ENCODE measurements at places on chromosomes 7 and 10. TPM values are rescaled to one million over a fixed set of nuclear protein-coding genes. Genes with fewer than 3 reads are reported as not detected.

DNA sequence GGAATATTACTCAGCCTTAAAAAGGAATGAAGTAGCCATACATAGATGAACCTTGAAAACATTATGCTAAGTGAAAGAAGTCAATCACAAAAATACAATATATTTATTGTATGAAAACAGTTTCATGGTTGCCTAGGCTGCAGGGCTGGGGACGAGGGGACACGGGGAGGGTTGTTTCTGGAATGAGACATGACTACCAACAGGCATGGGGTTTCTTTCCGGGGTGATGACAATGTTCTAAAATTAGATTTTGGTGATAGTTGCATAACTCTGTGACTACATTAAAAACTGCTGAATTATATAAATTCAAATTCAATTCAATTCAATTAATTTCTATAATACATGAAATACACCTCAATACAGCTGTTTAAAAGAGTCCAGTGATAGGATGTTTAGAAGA lies 88.0 kb downstream of the ARHGAP22 start:
- DNase-seq, result no peak

DNA sequence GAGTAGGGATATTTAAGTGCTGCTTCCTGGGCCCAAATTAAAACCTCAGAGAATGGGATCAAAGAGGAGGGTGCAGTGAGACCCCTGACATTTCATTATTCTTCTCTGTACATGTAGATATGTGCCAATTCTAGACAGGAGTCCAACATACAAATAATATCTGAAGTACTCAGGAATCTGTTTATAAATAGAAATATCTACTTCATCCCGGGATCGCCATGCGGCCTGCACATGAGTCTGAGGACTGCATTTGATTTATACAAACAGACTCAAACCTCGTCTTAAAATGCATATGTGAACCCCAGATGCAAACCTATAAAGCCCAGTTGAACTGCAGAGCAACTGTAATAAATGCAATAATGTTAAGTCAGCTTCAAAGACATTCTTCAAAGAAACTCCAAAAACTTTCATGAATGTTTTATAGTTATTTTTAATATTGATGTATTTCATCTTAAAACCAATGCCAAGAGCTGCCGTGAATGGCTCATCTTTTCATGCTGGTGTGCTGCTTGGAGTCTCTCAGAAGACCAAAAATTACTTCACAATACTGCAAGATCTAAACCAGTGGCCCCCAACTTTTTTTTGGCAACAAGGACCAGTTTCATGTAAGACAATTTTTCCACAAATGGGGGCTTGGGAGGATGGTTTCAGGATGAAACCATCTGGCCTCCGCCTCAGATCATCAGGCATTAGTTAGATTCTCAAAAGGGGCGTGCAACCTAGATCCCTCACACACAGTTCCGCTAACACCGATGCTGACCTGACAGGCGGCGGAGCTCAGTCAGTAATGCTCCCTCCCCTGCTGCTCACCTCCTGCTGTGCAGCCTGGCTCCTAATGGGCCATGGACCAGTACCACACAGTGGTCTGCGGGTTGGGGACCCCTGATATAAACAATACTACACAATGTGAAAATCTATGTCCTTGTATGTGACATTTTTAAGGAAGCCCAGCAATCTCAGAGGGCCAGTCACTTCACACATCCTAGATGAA lies 166.9 kb downstream of the PARD3 start:
- DNase-seq, result no peak

The PTPN20 gene
- 1.3 TPM for polyA plus RNA-seq

- DNase-seq, result no peak
These were observed 230.6 kb upstream of the CHRM2 start for GRCh38 chr7:136637813-136638212.

The FAM24B gene
- polyA plus RNA-seq, result 0.46 TPM

DNA sequence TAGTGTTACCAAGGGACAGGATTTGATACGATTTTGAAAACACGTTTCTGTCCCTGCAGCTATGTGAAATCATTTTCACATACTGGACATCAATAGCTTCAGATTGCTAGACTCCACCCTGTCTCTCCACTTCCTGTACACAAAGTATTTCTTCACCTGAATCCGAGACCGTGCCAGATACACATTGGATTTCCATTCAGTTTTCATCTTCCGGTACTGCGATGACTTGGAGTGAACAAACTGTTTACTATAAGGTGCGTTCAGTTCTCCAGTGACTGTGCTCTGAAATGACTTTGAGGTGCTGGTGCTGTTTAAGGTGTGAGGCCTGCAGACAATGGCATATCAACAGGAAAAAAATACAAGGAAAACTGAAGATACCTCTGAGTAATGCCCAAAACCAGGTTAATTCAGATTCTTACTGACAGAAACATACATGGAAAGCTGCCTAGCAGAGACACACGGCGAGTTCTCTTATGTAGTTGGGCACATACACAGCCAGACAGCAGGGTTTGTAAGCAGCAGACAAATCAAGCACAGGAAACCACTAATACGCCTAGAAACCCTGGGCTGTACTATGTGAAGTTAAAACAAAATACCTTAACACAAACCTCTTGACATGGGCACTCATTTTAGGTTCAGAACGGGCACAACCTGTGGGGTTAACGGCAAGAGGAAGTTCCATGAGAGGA lies 119.2 kb downstream of the GALNT11 start:
- DNase-seq, result no peak

GRCh38 chr10:89591111-89591795 lies 53.8 kb downstream of the PANK1 start:
- DNase-seq, result peak; percentile 57

The TFEC gene
- 0.17 TPM for polyA plus RNA-seq

DNA sequence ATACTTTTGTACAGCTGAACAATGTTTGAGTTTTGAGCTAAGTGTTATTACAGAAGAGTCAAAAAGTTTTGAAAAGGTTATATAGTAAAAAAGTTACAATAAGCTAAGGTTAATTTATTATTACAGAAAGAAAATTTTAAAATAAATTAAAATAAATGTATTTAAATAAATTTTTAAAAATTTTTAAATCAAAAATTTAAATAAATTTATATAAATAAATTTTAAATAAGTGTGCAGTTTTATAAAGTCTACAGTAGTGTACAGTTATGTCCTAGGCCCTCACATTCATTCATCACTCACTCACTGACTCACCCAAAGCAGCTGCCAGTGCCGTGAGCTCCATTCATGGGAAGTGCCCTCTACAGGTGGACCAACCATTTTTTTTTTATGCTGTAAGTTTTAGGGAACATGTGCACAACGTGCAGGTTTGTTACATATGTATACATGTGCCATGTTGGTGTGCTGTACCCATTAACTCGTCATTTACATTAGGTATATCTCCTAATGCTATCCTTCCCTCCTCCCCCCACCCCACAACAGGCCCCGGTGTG lies 462.9 kb upstream of the ZMIZ1 start:
- DNase-seq, result no peak

- no peak for DNase-seq
These were observed 65.6 kb downstream of the PKD1L1 start for GRCh38 chr7:47882635-47883034.

- DNase-seq, result peak; percentile 35
These were observed 5.7 kb upstream of the ZNF862 start for GRCh38 chr7:149832332-149833041.

The ERVW-1 gene
- not detected for polyA plus RNA-seq

The CFAP46 gene
- polyA plus RNA-seq, result 25.4 TPM

The ZNF3 gene
- 15.1 TPM for polyA plus RNA-seq

GRCh38 chr7:47968847-47969774 lies 10.3 kb downstream of the HUS1 start:
- DNase-seq, result no peak

GRCh38 chr7:101138213-101138870 lies 11.4 kb downstream of the SERPINE1 start:
- peak; percentile 88 for DNase-seq

DNA sequence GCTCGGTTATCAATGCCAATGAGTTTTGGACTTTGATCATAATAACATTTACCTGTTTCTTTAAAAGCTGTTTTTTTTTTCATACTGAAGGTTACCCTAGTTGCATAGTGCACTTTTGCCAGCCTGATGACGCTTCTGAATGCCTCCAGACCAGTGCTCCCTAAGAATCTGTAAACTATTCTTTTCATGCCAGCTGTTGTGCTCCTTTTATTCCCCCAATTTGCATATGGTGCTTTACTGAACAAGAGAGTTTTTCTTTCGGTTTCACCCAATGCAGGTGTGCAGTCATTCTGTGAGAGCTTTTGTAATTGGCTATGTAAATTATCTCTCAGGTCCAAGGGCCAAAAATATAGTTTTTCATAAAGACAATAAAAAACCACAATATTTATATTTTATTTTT lies 48.1 kb upstream of the GLCCI1 start:
- no peak for DNase-seq

GRCh38 chr7:86282014-86282682 lies 361.6 kb upstream of the GRM3 start:
- no peak for DNase-seq

- no peak for DNase-seq
These were observed 101.4 kb downstream of the FAM107B start for GRCh38 chr10:14673189-14673861.

DNA sequence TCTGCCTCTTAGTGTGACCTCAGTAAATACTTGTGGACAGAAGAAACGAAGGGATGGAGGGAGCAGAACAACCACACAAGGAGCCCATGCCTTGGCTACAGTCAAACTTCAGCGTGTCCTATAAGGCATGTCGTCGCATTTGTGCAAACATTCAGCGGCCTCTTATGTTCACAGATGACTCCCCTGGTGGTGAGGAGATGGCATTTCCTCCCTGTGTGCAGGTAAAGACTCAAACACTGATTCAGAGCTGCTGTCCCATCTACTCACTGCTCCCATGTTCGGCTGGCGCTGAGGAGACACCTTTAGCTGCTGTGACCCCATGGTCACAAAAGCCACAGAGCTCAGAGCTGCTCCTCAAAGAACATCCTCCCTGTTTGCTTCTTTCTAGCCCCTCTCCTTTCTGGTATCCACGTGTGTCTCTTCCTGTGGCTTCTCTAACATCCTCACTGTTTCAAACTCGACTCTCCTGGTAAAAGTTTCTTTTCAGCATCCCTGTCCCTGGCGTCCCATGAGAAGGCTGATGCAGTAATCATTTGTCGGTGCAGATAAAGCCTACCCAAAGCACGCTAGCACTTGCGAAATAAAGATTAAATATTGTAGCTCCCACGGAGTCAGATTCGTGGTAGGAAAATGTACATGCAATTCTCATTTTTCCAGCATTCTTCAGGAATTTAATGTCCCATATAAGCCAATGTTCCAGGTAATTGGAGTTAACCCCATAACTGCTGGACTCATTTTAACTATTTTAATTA lies 124.9 kb upstream of the NEBL start:
- DNase-seq, result no peak

The CPXM2 gene
- 0.83 TPM for polyA plus RNA-seq

GRCh38 chr7:129468547-129468946 lies 33.8 kb upstream of the SMKR1 start:
- DNase-seq, result no peak

The PLEKHS1 gene
- polyA plus RNA-seq, result not detected

- DNase-seq, result peak; percentile 28
These were observed 29.3 kb upstream of the PCBD1 start for GRCh38 chr10:70917635-70918034.

GRCh38 chr7:46282155-46282554 lies 361.1 kb upstream of the IGFBP3 start:
- no peak for DNase-seq

DNA sequence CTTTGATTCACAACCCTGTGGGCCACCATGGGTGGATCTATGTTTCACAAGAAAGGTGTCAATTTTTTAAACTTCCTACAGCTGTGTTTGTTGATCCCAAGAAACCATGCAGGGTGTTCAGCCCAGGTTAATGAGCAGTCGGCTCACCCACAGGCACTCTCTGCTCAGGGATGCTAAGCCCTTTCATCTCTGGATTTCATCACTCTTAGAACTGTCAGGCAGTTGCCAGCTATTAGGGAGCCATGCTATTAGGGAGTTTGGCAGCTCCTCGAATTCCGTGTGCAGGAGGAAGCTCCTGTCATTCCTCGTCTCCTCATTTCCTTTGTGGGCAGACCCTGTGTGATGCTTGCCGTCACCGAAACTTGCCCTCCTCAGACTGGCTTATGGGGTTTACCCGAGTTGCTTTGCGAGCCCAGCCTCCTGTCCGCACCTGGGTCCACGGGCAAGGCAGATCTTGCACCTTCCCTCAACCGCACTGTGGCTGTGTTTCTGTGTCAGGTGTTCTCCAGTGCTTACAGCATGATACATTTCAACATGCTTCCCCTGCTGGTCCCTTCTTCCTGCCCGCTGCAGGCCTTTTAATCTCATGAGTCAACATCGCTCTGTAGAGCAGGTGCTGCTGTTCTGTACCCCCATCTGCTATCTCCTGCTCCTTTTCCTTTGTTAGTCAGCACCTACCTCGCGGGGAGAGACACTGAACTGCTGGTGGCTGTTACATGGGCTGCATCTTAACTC lies 509.8 kb downstream of the SUGCT start:
- DNase-seq, result no peak

- no peak for DNase-seq
These were observed 183.5 kb upstream of the PHYHIPL start for GRCh38 chr10:58992830-58993460.

DNA sequence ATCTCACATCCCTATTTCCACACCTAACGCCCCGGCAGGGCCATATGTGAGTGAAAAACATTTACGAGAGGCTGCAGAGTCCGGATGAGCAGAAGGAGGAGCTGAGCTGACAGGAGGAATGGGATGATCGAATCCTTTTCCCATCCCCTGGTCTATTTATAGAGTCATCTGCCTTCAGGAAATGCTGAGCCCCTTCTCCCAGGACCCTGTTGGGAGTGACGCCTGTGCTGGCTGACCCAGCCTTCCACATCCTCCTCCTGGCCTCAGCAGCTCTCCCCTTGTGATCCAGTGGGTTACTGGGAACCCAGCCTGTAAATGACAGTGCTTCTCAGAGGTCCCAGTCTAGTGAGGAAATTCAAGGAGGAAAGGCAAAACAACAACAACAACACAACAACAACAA lies 16.6 kb downstream of the DENND2A start:
- peak; percentile 62 for DNase-seq

GRCh38 chr10:30056281-30056680 lies 3.1 kb downstream of the JCAD start:
- DNase-seq, result no peak

- DNase-seq, result no peak
These were observed 167.2 kb downstream of the EVX1 start for GRCh38 chr7:27409776-27410175.

DNA sequence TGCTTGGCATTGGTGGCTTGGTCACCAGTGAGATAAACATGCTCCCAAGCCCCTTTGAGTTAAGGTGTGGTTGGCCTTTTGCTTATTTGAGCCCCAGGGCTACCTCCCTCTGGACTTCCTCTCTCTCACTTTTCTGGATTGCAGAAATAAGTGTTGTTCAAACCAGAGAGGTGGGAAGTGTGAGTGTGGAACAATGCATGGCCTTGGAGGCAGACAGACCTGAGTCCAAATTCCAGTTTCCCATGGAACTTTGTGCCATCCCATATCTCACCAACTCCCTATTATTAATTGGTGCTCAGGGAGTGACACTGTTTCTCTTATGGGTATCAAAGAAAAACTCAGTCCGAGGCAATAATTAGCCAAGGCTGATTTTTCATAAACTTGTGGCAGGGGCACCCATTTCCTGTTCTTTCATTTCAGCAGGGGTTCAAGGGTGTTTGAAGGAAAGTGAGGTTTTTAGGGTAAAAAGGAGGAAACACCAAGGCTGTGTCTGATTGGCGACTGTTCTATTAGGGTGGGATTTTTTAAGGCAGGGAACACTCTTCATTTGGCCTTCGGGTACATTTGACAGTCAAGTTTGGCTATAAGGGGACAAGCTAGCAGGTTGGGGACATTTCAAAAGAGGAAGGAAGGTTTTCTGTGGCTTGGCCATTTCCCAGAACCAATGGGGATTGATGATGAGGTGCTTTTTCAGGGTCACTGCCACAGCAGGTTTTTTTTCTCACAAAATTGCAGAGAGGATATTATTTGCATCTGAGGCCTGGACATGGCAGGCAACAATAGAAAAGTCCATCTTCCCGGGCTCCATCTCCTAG lies 148.8 kb upstream of the NPY start:
- no peak for DNase-seq

All from psoas muscle (tissue), 8 donors.